Ovary (tissue), 10 donors: ENCODE measurements at places on chromosomes 3 and 15.

DNA sequence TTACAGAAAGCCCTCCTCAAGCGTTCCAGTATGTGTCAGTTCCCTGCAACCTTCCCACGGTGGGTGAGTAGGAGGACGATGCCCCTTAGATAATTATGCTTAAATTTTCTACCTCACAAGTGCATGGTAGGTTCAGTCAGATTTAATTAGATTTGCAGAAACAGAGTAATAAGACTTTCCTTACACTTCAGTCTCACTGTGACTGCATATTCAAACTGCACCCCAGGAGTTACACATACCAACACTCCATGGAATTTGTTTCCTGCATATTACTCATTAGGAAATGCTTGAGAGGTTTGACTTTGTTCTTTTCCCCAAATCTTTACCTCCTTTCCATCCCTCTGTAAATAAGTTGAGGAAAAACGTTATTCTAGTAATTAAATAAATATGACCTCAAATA, 108.8 kb downstream of the ARRDC4 start:
- no peak for DNase-seq

GRCh38 chr3:23422517-23422851, 219.4 kb downstream of the UBE2E2 start:
- no peak for DNase-seq

GRCh38 chr3:127744253-127744815, 71.6 kb downstream of the ABTB1 start:
- no peak for DNase-seq

DNA sequence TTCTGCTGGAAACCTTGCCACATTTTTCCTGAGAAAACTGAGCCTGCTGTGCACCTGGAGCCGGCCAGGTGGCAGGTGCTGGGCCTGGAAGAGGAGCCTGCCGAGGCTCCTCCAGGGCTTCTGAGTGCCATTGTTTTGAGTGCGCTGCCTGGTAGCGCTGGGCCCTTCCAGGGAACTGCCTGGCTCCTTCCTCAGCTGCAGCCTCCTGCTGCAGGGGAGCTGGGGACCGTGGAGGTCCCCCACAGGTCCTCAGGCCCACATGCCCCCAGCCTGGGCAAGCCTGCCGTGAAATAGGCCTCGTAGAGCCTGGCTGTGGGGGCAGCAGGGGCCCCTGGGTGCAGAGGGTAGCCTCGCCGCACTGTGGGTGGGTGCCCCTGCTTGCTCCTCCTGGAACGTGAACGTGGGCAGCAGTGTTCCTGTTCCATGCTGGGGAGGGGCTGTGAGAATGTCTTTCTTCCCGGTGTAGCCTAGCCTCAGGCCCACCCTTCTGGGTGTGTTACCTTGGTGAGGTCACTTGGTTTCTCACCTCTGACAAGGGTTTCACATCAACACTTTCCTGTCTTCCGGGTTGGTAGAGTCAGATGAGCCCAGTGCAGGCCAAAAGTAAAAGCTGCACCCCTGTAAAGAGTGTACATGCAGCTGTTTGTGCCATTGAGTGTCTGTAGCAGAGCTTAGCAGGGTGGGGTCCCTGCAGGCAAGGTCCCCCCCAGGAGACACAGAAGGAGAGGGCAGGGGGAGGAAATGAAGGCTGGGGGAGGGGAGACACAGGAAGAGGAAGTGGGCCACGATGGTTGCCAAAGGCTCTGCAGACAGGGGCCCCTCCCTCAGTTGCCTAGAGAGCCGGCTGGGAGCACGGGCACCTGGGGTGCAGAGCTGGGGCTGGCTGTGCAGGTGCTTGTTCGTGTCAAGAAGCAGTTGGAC, 34.5 kb downstream of the KLF13 start:
- DNase-seq: no peak

GRCh38 chr3:97037294-97037943, 223.0 kb downstream of the EPHA6 start:
- DNase-seq: no peak

- no peak for DNase-seq
Observed at GRCh38 chr3:20185331-20185678, 701 bp downstream of the SGO1 start.

DNA sequence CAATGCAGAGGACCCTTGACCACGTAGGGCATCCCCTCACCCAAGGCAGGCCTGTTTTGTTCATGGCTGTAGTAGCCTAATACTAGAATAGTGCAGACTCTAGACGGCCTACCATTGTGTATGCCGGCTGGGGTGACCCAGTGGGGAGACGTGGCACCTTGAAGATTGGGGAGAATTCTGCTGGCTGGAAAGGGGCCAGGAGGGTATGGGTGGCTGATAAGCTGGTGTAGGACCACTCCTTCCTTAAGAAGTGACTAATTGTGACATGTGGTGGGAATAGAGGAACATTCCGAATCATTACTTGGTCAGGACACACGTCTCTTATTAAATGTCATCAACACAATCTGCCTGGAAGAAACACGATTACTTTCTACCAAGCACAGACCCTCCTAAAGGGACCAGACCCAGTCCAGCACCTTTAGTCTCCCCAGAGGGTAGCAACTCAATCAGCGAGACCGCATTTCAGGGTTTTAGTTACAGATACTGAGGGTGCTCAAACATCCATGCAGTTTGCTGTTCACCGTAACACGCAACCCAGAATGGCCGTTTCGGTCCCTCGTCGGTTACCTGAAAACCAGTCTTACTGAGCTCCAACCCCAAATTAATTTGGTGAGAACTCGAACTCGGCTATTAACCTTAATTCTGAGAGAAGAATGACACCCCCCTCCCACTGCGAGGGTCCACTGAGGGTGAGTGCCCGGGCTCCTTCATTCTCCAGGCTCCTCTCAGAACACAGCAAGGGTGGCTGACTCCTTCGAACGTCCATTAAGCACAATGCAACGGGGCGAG, 1.6 kb upstream of the KLF13 start:
- no peak for DNase-seq
